Stimulated activated CD8-positive, alpha-beta memory T cell treated with anti-CD3 and anti-CD28 coated beads, Interleukin-15, amount 100 ng/mL, for 1 hour (primary cell): ENCODE measurements at places on chromosomes 12 and 14.

DNA sequence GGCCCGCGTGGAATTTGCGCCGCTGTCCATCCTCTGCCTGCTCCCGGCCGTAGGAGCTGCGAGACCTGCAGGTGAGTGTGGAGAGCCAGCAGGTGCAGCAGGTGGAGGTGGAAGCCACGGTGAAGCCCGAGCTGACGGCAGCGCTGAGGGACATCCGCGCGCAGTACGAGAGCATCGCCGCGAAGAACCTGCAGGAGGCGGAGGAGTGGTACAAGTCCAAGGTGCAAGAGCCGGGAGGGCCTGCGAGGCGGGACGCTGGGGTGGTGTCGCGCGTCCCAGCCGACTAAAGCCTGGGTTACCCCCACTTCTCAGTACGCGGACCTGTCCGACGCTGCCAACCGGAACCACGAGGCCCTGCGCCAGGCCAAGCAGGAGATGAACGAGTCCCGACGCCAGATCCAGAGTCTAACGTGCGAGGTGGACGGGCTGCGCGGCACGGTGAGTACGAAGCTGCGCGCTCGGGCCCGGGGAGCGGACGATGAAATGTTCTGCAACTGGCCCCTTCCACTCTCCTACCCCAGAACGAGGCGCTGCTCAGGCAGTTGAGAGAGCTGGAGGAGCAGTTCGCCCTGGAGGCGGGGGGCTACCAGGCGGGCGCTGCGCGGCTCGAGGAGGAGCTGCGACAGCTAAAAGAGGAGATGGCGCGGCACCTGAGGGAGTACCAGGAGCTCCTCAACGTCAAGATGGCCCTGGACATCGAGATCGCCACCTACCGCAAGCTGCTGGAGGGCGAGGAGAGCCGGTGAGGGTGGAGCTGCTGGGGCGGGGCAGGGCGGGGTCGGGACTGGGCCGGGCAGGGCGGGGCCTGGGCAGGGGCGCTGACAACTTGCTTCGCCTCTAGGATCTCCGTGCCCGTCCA is 2.1 kb downstream of the PRPH start:
- no peak for DNase-seq

DNA sequence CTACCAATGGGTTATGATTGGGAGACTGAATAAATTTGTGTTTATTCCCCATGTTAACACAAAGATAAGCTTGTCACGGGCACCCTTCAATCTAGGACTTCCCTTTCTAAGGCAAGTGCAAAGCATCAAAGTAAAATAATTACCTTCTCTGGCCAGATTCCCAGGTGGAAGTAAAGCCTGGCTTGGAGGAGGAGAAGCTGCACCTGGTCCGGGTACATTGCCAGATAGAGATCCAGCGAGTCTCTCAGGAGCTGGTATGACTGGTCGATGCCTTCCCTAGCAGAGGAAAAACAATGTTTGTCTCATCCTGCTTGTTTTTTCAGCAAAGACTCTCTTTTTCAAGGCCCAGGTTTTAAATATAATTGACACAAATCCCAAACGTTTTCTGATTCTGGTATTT is 24.9 kb downstream of the FBXO21 start:
- DNase-seq = no peak

- DNase-seq = no peak
Observed at GRCh38 chr12:105921055-105921454, 217.7 kb downstream of the NUAK1 start.

DNA sequence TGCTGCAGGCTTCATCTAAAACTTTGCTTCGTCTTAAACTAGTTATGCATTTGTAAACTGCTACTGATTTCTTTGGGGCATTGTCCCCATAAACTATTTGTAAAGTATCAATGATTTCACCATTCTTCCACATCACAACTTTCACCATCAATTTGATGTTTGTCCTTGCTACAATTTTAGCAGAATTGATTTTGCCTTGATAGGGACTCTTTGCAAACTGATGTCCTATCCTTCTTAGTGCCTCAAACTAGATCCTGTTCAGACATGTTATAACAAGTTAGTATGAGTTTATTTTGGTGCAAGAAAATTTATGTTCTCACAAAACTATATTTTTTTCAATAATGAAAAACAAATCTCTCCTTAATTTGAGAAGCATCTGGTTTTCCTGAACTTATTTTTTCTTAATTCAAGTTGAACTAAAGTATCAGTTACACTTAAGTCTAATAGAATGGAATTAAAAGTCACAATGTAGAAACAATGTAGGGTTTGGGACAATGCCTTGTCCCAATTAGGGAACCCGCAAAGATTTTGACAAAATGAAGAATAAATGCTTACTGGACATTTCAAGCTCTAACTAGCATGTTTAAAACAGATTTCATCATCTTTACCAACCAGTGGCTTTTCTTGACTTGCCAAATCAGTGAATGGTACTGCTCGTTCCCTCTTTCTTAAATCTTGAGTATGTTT is 10.1 kb upstream of the ARID4A start:
- DNase-seq = no peak

- DNase-seq = no peak
Observed at GRCh38 chr12:57725851-57726150, 12.7 kb downstream of the AGAP2 start.

- no peak for DNase-seq
Observed at GRCh38 chr12:53750812-53751335, 905 bp downstream of the CISTR start.

GRCh38 chr14:79254069-79254775 is 957.1 kb downstream of the DIO2 start:
- no peak for DNase-seq

DNA sequence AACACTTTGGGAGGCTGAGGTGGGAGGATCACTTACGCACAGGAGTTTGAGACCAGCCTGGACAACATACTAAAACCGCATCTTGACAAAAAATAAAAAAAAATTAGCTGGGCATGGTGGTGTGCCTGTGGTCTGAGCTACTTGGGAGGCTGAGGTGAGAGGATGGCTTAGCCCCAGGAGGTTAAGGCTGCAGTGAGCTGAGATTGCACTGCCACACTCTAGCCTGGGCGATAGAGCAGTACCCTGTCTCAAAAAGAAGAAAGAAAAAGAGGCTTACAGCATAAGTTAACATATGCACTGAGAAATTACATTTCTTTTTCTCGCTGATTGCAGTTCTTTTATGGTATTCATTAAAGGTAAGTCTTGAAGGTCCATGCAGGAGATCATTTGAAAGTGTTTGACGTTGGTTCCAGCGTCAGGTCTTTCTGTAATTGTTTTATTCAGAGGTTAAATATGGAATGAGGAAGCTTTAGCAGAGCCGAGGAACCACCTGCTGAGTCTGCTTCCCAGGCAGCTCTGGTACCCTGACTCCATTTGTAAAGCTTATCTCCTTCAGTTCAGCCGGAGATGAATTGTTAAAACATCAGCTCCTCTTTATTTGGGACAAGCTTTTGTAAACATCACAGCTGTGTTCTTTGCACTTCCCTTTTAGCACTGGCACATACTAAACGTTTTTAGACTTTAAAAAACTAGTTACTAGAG is 18.5 kb downstream of the SFSWAP start:
- no peak for DNase-seq

- DNase-seq = no peak
Observed at GRCh38 chr12:34605955-34606748, 583.9 kb downstream of the ALG10 start.

DNA sequence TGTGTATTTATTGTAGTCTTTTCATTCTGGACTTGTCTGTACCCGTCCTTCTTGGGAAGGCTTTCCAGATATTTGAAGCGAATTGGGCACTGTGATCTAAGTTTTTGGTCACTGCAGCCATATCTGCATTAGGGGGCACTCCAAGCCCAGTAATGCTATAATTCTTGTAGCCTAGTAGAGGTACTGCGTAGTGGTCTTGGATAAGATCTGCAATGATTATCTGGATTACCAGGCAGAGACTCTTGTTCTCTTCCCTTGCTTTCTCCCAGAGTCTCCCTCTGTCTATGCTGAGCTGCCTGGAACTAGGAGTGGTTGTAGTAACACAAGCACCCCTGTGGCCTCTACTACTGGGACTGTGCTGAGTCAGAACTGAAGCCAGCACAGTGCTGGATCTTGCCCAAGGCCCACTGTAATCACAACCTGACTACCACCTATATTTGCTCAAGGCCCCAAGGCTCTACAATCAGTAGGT is 30.0 kb downstream of the SLC38A2 start:
- DNase-seq = no peak

DNA sequence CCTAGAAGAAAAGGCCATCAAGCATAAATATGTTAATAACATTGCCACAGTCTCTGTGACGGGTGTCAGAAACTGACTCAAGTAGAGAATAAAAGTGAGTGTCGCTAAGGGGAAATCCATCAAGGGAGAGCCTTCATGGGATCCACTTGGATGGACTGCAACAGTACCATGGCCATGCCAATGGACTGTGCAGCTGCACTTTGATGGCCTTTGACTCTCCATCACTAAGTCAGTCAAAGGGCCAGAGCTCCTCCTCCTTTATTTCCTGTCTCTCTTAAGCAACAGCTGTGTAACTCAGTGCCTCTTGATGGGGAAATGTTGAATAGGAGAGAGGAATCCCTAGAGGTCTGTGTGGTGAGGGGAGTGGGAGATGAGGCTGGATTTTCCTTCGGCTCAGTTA is 335.2 kb downstream of the BMP4 start:
- DNase-seq = no peak

GRCh38 chr14:59240356-59240755 is 51.9 kb downstream of the DAAM1 start:
- no peak for DNase-seq

DNA sequence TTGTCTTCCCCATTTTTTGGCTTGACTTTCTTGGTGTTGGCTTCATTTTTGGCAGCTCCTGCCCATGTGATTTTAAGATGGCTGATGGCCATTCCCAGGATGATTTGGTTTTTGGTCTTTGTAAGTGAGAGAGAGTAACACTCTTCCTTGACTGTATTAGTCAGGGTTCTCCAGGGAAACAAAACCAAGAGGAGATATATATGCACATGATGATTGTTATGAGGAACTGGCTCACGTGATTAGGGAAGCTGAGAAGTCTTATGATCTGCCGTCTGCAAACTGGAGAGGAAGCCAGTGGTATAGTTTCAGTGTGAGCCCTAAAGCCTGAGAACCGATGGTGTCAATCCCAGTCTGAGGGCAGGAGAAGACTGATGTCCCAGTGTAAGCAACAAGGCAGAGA is 146.6 kb downstream of the NRXN3 start:
- no peak for DNase-seq

- peak; percentile 54 for DNase-seq
Observed at GRCh38 chr12:67943141-67943892, 45.9 kb upstream of the IFNG-AS1 start.

DNA sequence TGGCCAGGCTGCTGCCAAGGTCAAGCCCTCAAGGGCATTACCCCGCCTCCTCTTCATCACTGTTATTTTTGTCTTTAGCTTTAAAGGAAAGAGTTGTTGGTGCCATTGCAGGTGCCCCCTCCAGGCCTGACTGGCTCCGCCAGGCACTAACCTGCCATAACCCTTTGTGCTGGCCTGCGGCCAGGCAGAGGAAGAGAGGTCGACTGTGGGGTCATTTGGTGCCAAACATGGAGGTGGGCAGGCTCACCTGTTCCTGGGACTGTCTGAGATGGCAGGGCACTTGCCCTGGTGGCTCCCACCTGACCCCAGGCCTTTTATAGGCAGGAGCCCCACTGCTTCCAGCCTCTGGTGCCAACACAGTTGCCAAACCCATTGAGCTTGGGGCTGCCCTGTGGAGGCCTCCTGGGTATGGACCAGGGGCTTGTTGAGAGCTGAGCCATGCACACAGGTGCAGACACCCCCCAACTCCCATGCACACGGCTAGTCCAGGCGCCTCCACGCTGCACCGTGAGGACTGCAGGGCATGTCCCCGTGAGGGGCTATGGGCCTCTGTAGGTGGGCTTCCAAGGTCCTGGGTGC is 29.4 kb upstream of the PLD4 start:
- DNase-seq = no peak

DNA sequence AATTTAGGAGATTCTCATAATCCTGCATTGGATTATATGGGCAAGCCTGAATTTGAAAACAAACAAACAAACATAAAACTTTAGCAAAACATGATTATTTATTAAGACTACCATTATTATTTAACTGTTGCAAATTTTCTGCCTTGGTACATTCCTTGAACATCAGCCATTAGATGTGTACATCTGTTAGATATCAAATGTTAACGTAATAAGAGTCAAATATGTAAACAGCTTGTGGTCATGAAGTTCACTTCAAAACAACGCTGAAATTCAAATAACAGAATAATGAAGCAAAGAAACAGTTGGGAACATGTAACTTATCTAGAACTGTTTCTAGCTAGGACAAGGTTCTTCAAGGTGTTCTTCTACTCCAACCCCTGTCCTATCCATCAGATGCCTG is 14.3 kb upstream of the TMX1 start:
- DNase-seq = no peak

- no peak for DNase-seq
Observed at GRCh38 chr14:71238835-71239234, 331.6 kb downstream of the PCNX1 start.

DNA sequence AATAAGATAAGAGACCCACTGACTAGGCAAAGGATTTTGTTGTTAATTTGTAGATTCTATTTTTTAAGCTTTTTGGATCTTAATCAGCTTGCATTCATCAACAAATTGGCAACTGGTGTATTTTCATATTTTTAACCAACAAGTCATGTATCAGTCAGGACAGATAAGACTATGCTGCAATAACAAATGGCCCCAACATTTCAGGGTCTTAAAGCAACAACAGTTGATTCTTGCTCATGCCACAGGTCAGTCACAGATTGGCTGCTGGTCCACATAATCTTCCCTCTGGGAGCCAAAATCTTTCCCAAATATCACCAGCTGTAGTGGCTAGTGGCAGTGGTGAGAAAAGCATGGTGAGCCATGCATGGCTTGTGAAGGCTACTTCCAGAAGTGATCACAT is 21.9 kb upstream of the SERPINA12 start:
- no peak for DNase-seq

GRCh38 chr14:52494444-52494843 is 57.9 kb downstream of the TXNDC16 start:
- DNase-seq = no peak

GRCh38 chr14:54447231-54447692 is 6.1 kb upstream of the CNIH1 start:
- no peak for DNase-seq

DNA sequence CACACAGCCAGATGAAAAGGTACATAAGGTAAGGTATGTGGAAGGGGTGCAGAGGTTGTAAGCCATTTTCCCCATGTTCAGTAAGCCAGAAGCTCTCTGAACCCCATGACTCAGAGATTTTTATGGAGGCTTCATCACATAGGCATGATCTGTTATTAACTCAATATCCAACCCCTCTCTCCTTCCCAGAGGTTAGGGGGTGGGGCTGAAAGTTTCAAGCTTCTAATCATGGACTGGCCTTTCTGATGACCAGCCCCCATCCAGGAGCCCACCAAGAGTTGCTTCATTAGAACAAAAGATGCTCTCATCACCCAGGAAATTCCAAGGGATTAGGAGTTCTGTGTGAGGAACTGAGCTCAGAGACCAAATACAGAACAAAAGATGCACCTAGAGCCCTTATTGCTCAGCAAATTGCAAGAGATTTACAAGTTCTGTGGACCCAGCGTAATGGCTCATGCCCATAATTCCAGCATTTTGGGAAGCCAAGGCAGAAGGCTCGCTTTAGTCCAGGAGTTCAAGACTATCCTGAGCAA is 103.2 kb upstream of the DAAM1 start:
- no peak for DNase-seq
